Inflammatory macrophage treated with lipopolysaccharide for 4 hours (primary cell): ENCODE measurements at places on chromosomes 7 and 10.

- no peak for DNase-seq
Measured at GRCh38 chr7:32639122-32639521, 143.8 kb downstream of the AVL9 start.

- no peak for DNase-seq
Measured at GRCh38 chr10:129956286-129956670, 7.8 kb downstream of the EBF3 start.

GRCh38 chr7:98727146-98727709 lies 110.1 kb downstream of the NPTX2 start:
- no peak for DNase-seq

- DNase-seq: no peak
Measured at GRCh38 chr10:24435374-24435773, 226.4 kb downstream of the KIAA1217 start.

- no peak for DNase-seq
Measured at GRCh38 chr10:21934307-21934706, 69.2 kb downstream of the DNAJC1 start.

DNA sequence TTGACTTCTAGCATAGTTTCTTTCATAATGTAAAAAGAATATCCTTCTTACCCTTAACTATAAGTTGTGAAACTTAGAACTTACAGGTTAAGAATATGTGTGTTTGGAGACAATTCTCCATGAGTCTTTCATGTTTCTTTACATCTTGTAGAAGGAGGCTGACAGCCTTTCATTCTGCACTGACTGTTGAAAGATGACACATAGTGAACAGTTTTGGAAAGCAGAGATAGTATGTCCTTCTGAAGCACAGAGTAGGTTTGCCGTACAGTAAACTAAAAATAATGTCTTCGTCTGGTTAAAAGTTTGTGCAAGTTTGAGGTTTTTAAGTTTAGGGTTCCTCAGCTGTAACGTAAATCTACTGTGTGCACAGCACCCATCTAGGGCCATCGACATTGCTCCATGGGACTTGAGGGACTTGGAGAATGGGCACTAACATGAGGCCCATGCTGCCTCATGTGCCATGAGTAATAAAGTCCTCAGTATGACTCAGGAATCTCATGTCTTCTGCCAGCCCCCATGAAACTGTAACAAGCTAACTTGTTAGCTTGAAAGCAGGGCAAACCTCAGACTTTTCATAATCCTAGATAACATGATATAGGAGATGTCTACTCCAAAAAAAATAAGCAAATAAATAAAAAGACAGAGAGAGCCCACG lies 24.5 kb upstream of the ELAPOR2 start:
- DNase-seq: no peak
